ENCODE measurements at places on chromosomes 5 and 9. TPM values are rescaled to one million over a fixed set of nuclear protein-coding genes. Genes with fewer than 3 reads are reported as not detected.

DNA sequence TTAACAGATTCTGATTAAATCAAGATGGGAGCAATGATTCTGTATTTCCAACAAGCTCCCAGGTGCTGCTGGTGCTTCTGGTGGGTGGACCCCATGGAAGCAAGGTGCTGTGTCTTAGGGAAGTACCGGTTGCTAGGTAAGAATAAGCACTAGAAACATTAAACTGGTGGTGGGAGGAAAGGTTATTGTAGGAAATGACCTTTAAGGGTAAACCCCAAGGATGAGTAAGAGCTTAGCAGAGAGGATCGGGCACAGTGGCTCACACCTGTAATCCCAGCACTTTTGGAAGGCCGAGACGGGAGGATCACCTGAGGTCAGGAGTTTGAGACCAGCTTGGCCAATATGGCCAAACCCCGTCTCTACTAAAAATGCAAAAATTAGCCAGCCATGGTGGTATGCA lies 16.2 kb upstream of the CREBRF start:
- no peak overlapping the region for H3K4me3 ChIP-seq
- H3K27me3 ChIP-seq = peaks cover 2% of the 10 kb centered on the region
- no peak overlapping the region for H3K27ac ChIP-seq
- no peaks in the 10 kb centered on the region for H3K36me3 ChIP-seq
- DNase-seq = no peak

The SYNPO gene
- total RNA-seq = 16.1 TPM

GRCh38 chr5:143760131-143760505 lies 51.8 kb upstream of the HMHB1 start:
- no peaks in the 10 kb centered on the region for H3K4me1 ChIP-seq
- H3K27me3 ChIP-seq = no peaks in the 10 kb centered on the region
- no peak overlapping the region for H3K4me3 ChIP-seq
- no peaks in the 10 kb centered on the region for H3K36me3 ChIP-seq

The DMRT2 gene
- 0.56 TPM for total RNA-seq

DNA sequence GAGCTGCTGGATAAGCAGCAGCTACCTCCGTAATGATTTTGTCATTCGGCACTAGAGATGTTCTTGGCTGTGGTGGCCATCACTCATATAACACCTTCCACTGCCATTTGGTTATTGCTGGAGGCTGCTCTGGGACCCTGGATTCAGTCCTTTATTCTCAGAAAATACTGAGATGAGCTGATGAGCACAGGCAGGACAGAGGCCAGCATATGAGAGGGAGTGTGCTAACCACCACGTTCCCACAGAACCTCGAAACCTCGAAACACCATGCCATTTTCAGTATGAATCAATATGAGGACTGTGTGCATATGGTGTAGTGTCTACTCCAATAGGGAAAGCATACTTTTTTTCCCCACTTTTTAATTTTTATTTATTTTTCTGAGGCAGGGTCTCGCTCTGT lies 56.6 kb downstream of the ADAM19 start:
- no peak for DNase-seq
- H3K27ac ChIP-seq = no peak overlapping the region

- H3K36me3 ChIP-seq = peaks cover 8% of the 10 kb centered on the region
- H3K27ac ChIP-seq = peak overlapping the region; percentile 84
- no peak for DNase-seq
- peak overlapping the region; percentile 23 for H3K4me3 ChIP-seq
- peaks cover 48% of the 10 kb centered on the region for H3K4me1 ChIP-seq
- H3K27me3 ChIP-seq = peaks cover 1% of the 10 kb centered on the region
Measured at GRCh38 chr9:77712533-77713130, 64.5 kb upstream of the GNA14 start.

GRCh38 chr5:173778784-173779304 lies 109.3 kb upstream of the CPEB4 start:
- no peaks in the 10 kb centered on the region for H3K36me3 ChIP-seq
- H3K4me1 ChIP-seq = peaks cover 17% of the 10 kb centered on the region
- H3K27me3 ChIP-seq = peaks cover 6% of the 10 kb centered on the region
- no peak for DNase-seq
- no peak overlapping the region for H3K4me3 ChIP-seq

The OR13J1 gene
- not detected for total RNA-seq

The SPINK13 gene
- total RNA-seq = not detected

DNA sequence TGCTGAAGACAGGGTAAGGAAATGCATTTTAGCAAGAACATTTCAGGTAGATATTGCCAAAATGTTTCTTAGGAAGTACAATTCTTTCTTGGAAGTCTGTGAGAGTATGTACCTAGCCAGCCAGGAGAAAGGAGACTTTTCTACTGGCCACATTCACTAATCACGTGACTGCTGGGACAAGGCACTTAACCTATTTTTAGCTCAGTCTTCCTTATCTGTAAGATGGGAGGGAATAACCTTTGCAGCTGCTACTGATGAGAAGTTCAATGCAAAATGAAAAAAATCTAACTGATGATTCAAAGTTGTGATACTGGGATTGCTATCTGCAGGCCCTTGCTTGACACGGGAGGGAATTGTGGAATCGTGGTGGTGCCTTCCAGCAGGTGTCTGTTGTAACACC lies 42.6 kb upstream of the SLC28A3 start:
- H3K4me1 ChIP-seq = no peaks in the 10 kb centered on the region
- H3K4me3 ChIP-seq = no peak overlapping the region
- H3K27me3 ChIP-seq = no peaks in the 10 kb centered on the region
- H3K36me3 ChIP-seq = no peaks in the 10 kb centered on the region
- H3K27ac ChIP-seq = no peak overlapping the region

Measured in glutamatergic neuron (in vitro differentiated cells).